ENCODE measurements at places on chromosomes 2 and 18.

DNA sequence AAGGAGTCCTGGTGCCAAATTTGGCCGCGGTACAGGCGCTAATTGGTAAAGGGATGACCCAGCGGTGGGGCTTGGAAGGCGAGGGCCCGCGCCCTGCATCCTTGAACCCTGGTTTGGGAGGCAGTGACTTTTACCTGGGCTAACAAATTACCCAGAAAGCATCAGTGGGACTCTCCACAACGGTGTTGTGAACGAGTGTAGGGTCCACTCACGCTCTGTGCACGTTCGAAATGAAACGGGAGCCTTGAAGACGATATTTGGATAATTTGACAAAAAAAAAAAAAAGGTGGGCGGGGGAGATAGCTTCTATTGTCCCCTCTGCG is 3.0 kb upstream of the PAX3 start:
- DNase-seq: no peak

DNA sequence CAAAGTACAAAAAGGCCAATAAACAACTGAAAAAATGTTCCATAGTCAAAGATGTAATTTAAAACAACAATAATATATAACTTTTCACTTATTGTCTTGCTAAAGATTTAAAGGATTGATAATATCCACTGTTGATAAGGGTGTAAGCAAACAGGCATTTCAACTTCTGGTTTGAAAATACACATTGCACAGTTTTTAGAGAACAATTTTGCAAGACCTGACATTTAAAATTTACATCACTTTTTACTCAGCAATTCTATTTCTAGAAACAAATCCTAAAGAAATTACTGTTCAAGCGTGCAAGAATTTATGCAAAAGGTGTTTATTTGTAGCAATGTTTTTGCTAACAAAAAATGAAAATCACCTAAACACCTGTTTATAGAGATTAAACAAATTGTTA is 120.4 kb downstream of the TDRD15 start:
- no peak for DNase-seq

DNA sequence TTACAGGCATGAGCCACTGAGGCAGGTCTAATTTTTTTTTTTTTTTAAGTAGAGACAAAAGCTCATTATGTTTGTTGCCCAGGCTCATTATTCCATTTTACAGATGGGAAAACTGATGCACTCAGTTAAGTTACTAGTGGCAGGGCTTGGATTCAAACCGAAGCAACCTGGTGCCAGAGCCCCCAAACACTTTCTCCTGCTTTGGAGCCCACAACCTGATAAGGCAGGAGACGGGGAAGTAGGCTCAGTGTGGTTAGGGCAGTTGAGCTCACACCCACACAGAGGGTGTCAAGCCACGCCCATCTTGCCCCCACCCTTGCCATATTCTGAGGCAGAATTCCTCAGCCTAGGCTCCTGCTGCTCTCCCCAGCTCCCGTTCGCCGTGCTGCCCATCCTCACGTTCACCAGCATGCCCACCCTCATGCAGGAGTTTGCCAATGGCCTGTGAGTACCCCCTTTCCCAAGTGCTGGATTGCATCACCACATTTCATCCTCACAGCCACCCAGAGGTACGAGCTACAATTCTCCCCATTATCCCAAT is 5.8 kb upstream of the CTDSP1 start:
- no peak for DNase-seq

- DNase-seq: no peak
Measured at GRCh38 chr2:143588746-143589145, 459.5 kb downstream of the ARHGAP15 start.

- DNase-seq: no peak
Measured at GRCh38 chr2:146412625-146413024, 1432.2 kb upstream of the ACVR2A start.

GRCh38 chr2:75896779-75897366 is 186.2 kb upstream of the GCFC2 start:
- DNase-seq: peak; percentile 59

DNA sequence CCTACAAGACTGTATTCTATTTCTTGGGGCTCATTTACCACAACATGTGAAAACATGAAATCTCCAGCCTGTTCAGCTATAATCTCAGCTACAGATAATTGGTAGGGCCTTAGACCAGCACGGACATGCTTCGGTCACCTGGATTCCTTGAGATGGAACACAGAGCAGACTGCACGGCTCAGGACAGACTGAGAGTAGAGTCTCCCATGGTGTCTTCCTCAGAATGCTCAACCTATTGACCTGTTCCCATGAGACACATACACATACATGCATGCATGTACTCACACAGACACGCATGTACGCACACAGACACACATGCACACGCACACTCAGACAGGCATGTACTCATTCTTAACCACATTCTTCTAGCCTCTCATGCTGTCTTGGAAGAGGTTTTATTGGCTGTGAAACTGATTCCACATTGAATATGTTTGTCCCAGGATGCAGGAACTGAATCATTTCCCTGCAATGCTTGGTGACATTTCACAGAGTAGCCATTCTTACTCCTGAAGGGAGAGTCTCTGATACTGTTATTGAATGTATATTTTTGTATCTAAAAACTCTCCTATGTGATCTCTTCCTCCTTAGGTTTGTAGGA is 23.5 kb upstream of the BZW1 start:
- no peak for DNase-seq

DNA sequence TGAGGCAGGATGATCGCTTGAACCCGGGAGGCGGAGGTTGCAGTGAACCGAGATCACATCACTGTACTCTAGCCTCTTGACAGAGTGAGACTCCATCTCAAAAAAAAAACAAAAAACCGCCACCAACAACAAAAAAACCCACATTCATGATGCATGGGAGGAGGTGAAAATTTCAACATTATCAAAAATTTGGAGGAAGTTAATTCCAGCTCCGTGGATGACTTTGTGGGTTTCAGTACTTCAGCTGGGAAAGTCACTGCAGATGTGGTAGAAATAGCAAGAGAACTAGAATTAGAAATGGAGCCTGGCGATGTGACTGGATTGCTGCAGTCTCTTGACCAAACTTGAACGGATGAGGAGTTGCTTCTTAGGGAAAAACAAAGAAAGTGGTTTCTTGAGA is 74.3 kb downstream of the PRKCE start:
- no peak for DNase-seq

GRCh38 chr2:70767079-70767698 is 811 bp downstream of the ADD2 start:
- peak; percentile 70 for DNase-seq

- no peak for DNase-seq
Measured at GRCh38 chr2:14936426-14936825, 303.9 kb downstream of the LRATD1 start.

DNA sequence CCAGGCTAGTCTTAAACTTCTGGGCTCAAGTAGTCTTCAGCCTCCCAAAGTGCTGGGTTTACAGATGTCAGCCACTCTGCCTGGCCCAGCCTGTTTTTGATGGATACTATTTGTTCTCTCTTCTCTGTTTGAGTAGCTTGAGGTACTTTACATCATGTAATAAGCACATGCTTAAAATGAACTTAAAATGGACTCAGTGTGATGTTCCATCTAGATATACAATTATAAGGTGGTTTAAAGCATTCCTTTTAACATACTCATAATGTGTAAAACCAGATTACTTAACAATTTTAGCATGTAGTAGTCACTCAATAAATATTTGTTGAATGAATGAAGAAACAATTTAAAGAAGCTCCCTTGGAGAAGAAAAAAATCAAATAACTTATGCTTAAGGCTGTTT is 9.6 kb downstream of the PTPRM start:
- no peak for DNase-seq

DNA sequence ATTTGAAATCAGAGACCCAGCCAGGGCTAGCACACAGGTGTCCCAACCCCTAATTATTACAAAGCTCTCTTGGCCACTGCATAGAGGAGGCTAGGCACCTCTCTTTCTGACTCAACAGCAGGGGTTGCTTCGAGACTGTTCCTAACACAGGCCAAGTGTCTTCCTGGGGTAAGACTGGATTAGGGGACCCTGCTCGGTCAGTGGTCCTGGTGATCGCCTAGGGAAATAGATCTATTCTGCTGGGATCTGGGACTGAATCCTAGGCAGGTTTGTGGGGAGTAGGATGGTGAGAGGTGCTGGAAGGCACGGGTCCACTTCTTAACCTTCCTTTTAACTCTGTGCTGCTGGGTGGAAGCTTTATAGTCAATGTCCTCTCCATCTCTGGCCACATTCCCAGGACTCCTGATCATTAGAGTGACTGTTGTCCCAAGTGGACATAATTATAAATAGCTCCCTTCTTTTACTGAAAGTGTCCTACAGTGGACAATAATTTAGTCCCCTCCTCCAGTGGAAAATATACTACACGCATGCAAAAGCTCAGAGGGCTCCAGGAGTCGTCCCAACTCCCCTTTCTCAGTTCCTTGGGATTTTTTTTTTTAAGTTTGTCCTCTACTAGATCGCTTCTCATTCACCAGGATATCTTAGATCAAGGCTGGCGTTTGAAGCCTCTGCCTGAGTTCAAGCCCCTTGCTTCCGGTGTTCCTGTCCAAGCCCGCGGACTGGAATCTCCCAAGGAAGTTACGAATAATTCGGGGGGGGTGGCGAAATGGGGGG is 1.3 kb upstream of the TRIB2 start:
- DNase-seq: no peak

- no peak for DNase-seq
Measured at GRCh38 chr2:12770300-12770968, 53.7 kb downstream of the TRIB2 start.

DNA sequence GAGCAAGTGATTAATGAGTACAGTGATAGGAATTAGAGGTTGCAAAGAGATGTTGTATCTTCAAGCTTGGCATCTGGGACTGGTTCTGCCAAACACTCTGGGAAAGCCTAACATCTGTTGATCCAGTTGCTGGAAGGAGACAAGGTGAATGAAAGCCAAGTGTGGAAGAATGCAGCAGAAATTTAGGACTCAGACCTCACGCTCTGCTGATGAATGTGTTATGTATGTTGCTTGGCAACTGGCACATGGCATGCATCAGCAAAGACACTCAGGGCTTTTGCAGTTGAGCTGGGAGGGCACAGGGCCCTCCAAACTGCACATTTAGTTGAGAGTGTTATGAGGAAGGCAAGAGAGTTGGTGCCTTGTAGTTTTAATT is 105.5 kb downstream of the COLEC12 start:
- peak; percentile 67 for DNase-seq

DNA sequence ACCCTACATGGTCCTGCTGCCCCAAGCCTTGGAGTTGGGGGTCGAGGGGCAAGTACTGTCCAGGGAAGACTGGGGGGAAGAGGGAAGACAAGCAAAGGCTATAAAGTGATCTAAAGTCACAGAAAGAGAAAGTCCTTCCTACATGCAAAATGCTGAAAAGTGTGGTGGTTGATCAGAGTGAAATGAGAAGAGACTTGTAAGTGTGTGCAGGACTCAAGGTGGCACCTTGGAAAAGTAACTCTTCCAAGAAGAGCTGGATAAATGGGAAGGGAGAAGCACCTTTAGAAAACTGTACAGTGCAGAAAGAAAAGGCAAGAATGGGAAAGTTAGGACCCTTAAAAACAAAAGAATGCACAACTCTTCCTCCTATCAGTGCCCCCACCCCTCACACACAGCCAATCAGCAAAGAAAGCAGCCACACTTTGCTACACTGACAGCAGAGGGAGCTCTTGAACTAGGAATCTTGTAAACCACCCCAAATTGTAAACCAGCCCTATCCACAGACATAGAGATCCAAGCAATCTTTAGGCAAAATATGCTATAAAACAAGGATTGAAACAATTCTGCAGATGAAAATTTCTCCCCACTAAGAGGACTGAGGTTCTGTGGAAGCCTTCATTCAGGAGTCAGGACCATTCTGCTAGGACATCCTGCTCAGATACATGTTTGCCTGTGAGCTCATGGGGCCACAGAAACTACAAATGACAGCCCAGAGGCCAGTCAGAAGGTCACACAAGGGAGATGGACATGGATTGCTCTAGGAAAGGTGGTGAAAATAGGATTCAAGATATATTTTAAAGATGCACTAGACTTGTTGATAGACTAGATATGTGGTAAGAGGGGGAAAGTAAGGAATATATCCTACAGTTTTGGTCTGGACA is 146.4 kb downstream of the FTCDNL1 start:
- peak; percentile 66 for DNase-seq

- no peak for DNase-seq
Measured at GRCh38 chr2:74414881-74415761, 6.3 kb downstream of the C2orf81 start.

GRCh38 chr2:235319095-235319494 is 174.7 kb upstream of the AGAP1 start:
- no peak for DNase-seq

- no peak for DNase-seq
Measured at GRCh38 chr2:29691391-29691950, 229.9 kb downstream of the ALK start.

GRCh38 chr2:402721-403120 is 114.8 kb upstream of the ALKAL2 start:
- DNase-seq: no peak

GRCh38 chr2:3312576-3313345 is 64.9 kb downstream of the EIPR1 start:
- no peak for DNase-seq

DNA sequence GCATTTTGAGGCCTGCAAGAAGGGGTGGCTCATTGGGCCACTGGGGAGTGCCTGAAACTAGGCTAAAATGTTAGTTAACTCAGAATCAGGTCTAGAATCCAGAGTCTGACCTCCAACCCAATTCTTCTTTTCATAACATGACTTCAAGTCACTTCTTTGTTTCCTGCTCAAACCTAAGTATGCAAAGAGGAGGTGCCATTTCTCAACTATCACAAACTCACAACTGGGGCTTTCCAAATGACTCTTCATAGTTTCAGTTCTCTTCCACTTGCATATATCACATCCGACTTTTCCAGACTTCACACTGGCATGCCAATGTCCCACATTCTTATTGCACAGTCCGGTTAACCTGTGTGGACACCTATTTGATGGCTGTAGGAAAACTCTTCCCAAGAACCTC is 211.6 kb downstream of the TCF4 start:
- no peak for DNase-seq

DNA sequence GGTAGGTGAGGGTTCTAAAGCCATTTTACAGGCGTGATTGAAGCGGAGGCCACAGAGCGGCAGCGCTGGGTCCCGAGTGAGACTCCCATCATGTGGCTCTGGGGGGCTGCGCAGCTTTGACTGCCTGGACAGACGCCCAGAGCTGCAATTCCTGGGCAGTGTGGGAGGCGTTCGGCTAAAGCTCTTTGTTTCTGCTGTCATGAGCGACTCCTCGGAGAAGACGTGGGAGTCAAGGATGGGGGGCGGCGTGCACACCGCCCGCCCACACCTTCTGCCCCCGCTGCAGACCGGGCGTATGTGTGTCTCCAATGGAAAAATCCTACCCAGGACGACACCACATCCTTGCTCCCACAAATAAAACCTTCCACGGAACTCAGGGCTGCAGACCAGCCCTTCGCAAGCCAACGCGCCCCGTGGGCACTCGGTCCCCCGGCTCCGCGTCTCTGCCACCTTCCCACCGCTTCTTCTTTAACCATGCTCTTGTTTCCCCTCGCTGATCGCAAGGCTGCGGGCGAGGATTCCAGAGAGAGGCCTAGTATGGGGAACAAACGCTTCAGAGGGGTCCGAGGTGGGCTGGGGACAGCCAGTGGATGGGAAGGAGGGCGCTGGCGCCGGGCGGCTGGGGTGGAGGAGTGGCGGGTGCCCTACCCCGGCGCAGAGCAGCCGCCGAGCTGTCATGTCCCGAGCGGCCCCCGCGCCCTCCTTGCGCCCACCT is 680 bp upstream of the LBH start:
- no peak for DNase-seq

GRCh38 chr2:213766062-213766461 is 481.8 kb downstream of the SPAG16 start:
- DNase-seq: no peak

Data from NCI-H2081 (cell line).